Right ventricle myocardium superior (tissue), 1 donor: ENCODE measurements at places on chromosomes 12 and 14. TPM values are rescaled to one million over a fixed set of nuclear protein-coding genes. Genes with fewer than 3 reads are reported as not detected.
A peak's percentile ranks its signal among the peaks of the same experiment; 100 is the strongest.

- no peak for DNase-seq
Observed at GRCh38 chr12:115385141-115385540, 701.2 kb upstream of the TBX3 start.

DNA sequence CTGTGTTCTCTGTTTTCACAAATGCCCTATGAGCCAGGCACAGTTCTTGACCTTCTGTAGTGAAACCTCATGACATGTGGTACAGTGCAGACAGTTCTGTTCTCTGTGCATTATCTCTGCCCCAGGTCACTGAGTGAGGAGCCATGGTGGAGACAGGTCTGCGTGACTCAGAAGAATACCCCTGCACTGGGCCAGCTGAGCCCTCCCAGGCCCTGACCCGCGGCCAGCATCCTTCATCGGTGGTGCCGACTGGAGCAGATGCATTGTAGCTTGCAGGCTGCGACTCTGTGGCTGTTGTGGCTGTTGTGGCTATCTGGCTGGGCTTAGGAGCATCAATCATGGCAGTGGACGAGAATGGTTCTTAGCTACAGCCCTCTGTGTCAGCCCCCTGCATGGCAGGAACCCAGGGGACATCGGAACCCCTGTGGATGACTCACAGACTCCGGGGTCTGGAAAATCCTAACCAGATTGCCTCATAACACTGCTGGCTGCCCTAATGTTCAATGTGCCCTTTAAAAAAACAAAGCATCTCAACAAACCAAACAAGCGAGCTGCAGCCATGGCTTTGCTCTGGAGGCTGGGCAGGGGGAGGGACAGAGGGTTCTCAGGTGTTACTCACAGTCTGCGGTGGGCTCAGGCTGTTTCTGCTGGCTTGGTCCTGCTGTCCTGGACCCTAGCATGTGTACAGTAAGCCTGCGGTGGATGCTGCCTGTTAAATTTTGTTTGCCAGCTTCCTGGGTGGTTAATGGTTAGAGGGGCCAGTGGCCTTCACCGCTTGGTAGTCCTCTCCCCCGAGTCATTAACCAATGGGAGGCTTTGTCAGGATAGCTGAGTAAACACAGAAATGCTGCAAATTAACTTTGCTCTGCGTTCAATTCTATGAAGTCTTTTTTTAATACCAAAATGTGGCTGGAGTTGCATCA, at the start of gene SERPINA6:
Gene SERPINA6, minus strand, starts transcription at position 689 of the 923 bp plus-strand sequence. CDS start 8,688 bp downstream, outside the sequence.
- DNase-seq: no peak

DNA sequence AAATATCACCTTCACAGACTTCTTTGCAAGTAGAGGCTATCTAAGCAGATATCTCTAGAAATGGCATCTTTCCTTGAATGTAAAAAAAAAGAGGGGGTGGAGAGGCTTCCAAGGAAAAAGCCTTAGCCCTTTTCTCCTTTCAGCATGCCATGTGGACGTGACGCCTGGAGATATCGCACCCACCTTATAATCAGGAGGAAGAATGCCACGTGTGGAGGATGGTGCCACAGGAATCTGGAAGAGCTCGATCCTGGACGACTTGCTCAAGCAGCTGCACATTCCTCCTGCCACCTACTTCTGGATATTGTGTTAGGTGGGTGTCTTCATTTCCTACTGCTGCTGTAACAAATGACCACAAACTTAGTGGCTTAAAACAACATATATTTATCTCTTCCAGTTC, 203.6 kb downstream of the NUAK1 start:
- no peak for DNase-seq

- no peak for DNase-seq
Observed at GRCh38 chr14:54935958-54936357, 33.3 kb upstream of the GCH1 start.

DNA sequence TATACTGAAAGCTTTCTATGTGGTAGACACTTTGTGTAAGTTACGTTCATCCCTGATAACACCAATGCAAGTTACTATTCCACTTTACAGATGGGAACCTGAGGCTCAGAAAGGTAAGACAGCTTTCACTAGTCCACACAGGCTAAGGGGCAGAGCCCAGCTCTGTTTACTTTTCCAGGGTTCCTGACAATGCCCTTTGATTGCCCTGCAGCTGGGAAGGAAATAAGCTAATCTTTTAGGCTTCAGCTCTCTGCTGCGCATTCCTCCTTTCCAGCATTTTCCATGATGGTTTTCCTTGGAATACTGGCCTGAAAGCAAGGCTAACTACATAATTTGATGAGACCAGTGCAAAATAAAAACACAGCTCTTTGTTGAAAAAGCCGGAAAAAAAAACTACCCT, 185.7 kb upstream of the BTG1 start:
- no peak for DNase-seq

- DNase-seq: no peak
Observed at GRCh38 chr12:4766445-4766844, 46.2 kb downstream of the GALNT8 start.

- DNase-seq: no peak
Observed at GRCh38 chr14:85276979-85277228, 253.0 kb upstream of the FLRT2 start.

GRCh38 chr14:38107216-38107631, 100.5 kb upstream of the SSTR1 start:
- no peak for DNase-seq

DNA sequence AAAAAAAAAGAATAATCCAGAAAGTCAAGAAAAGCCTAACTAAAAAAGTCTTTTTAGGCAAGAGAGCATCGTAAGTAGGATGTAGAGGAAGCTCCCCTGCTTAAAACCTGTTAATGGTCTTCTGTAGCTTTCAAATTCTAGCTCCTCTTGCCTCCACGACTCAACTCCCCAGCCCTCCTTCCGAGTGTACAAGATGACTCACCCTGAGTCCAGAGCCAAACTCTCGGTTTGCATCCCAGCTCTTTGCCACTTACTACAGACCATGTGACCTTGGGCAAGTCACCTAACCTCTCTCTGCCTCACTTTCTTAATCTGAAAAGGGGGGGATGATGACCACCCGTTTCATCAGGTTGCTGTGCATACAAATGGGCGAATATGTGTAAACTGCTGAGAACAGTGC, 460.4 kb downstream of the DPF3 start:
- DNase-seq: no peak

GRCh38 chr14:36619853-36620252, 37.4 kb upstream of the NKX2-8 start:
- no peak for DNase-seq

- peak; percentile 71 for DNase-seq
Observed at GRCh38 chr14:93207468-93208308, 632 bp downstream of the UBR7 start.

- no peak for DNase-seq
Observed at GRCh38 chr12:12902036-12902435, 10.7 kb downstream of the GPRC5A start.

- peak; percentile 80 for DNase-seq
Observed at GRCh38 chr12:109714141-109714912, 702 bp downstream of the FAM222A start.

- no peak for DNase-seq
Observed at GRCh38 chr14:51490205-51490604, 161.5 kb upstream of the FRMD6 start.

DNA sequence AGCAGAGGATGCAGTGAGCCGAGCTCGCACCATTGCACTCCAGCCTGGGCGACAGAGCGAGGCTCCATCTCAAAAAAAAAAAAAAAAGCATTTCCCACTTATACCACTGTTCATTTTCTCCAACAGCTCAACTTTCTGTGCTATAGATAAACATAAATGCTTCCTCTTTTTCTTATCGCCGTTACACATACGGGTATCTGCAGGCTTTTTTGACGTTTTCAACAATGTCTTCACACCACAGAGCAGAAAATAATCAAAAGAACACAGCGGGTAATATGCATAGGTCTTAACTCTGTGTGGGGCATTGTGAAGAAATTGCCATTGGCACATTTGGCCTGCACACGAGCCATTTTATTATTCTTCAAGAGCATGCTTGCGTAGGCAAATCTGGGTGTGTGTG, 86.4 kb downstream of the CAPZA3 start:
- DNase-seq: no peak

DNA sequence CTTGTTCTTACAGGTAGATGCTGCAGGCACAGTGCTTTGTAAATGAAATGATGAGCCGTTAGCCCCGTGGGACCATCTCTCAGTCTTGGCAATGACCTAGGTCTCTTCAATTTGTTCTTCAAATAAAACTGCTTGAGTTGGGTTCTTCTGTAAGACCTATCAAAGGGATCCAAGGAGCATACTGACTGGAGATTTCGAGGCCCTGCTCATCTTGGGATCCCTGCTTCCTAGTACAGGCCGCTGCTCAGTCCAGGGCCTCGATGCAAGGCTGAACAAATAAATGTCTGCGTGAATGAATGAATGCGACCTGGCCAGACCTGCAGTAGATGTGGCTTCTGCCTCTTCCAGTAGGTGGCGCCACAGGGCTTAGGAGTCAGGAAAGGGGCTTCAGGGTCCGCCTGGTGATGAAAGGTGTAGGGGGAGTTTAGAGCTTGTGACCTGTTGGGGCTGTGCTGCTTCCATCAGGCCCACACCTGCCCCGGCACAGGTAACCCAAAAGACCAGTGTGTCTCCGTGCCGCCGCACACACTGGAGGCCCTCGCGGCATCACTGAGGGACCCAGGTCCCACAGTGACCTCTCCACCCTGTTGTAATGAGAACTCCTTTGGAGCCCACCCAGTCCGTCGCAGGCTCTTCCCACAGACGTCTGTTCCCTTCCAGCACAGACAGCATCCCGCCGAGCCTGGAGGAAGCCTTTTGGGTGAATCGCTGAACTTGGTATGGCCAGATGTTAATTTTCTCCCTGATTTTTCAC, 4.4 kb downstream of the CACNA1C start:
- DNase-seq: peak; percentile 71

- no peak for DNase-seq
Observed at GRCh38 chr14:21852061-21852664, 178.5 kb upstream of the OR4E1 start.

GRCh38 chr12:24922090-24922489, 26.8 kb downstream of the BCAT1 start:
- no peak for DNase-seq

DNA sequence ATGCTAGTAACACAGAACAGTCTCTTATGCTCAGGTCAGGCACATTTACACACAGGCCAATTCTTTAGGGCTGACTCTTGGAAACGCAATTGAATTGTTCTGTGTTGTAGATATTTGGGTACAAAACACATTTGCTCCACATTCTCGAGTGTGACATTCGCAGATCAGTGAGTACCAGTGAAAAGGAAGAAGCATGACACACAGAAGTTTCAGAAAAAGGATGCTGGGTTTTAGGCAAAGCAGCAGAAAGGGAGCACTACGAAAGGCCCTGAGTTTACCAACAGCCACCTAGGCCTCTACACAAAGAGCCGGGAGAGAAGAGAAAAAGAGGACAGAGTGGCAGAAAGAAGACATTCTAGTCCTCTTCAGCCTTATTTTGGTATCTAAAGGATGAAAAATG, 254.4 kb upstream of the BTG1 start:
- no peak for DNase-seq

GRCh38 chr14:91202234-91202974, 42.1 kb downstream of the GPR68 start:
- DNase-seq: peak; percentile 76

DNA sequence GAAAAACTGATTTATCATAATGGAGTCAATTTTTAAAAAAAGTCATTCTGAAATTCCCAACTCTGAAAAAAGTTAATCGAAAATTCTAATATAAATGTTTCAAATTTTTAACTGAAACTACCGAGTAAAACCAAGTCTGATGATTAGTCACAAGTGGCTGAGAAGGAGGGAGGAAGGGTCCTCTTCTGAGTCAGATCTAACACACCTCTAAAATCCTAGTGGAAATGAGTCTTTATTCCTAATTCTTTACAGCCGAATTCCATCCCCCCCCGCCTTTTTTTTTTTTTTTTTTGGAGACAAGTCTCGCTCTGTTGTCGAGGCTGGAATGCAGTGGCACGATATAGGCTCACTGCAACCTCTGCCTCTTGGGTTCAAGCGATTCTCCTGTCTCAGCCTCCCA, 37.9 kb downstream of the RAD9B start:
- DNase-seq: no peak

DNA sequence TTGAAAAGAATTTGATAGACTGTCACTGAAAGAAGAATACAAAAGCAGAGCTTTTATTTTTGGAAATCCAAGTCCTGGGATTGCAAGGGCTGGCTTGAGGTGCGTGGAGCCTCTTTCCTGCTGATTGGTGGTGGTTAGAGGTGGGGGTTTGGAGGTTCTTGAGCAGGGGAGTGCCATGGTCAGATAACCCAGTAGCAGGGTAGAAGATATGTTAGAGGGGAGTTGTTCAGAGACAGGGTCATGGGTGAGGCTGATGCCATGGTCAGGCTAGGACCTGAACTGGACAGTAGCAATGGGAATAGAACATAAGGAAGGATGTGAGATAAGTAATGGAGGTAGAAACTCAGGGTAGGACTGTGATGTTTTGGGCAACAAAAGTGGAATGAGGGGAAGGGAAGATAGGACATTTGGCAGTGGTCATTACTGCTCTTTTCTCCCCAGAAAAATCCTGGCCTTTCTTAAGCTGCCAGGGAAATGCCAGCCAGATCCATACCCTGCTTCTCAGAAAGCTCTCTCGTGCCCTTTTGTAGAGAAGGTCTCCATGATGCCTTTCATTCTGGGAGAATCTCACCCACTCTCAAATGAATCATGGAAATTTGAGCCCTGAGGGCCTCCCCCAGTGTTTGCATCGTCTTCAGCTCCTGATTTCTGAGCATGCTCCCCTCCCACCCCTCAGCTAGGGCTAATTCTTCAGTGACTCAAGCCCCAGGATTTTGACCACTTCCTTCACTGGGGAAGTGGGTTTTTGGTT, 9.5 kb downstream of the EMP1 start:
- no peak for DNase-seq

Gene NINJ2
- total RNA-seq: 12.6 TPM

Gene BATF
- total RNA-seq: 0.62 TPM

Gene ASB2
- 297 TPM for total RNA-seq

Gene CARMIL3
- total RNA-seq: 0.08 TPM

Gene KCNJ8
- total RNA-seq: 53.5 TPM

Gene ZDHHC22
- total RNA-seq: not detected

Gene INHBC
- not detected for total RNA-seq
